Stomach (tissue), 19 donors: ENCODE measurements at places on chromosomes 12 and 14. TPM values are rescaled to one million over a fixed set of nuclear protein-coding genes. Genes with fewer than 3 reads are reported as not detected.

GRCh38 chr12:92566448-92567019 is 136.3 kb upstream of the PLEKHG7 start:
- no peaks in the 10 kb centered on the region for H3K36me3 ChIP-seq
- DNase-seq, result no peak
- no peaks in the 10 kb centered on the region for H3K27me3 ChIP-seq

GRCh38 chr14:88013750-88014349 is 8.9 kb downstream of the GPR65 start:
- H3K36me3 ChIP-seq, result no peaks in the 10 kb centered on the region
- H3K4me1 ChIP-seq, result no peaks in the 10 kb centered on the region
- no peak overlapping the region for H3K4me3 ChIP-seq
- DNase-seq, result peak; percentile 89

DNA sequence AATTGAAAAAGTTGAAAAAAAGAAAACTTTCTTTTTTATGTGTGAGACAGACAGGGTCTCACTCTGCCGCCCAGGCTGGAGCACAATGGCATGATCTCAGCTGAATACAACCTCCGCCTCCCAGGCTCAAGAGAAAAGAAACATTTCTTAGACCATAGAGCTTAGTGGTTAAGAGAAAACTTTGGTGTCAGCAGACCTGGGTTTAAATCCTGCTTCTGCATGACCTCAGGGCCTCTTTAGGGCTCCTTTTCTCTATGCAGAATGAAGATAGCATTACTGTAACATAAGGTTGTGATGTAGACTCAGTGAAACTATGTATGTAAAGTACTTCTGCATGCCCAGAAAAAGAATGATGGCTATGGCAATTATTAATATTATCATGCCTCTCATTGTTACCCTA is 104.7 kb upstream of the NUDT4 start:
- no peaks in the 10 kb centered on the region for H3K4me1 ChIP-seq
- no peaks in the 10 kb centered on the region for H3K36me3 ChIP-seq
- no peaks in the 10 kb centered on the region for H3K27me3 ChIP-seq

DNA sequence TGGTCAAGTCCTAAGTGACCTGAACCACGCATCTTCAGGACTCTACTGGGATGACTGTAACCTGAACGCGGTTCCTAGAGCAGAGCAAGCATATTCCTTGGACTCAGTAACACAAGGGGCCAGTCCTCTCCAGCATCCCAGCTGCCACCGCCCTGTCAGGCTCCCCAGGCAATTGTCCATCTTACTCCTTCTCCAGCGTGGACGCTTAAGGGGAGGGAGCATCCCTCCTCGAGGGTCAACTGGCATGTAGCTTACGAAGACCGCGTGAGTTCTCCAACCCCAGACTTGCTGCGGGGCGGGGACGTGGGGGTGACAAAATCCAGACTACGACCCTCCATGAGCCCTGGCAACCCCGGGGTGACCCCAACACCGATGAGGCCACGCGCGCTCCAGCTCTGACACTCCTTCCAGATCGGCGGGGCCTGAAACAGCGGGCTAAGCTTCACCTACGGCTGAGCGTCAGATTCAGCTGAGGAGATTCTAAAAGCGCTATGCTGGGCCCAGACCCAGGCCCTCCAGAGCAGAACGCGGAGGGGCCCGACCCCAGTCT is 846 bp upstream of the MTHFD1 start:
- H3K4me1 ChIP-seq, result peaks cover 15% of the 10 kb centered on the region
- H3K27me3 ChIP-seq, result no peaks in the 10 kb centered on the region
- peak overlapping the region; percentile 78 for H3K4me3 ChIP-seq
- no peak for DNase-seq
- H3K27ac ChIP-seq, result peak overlapping the region; percentile 92

- no peaks in the 10 kb centered on the region for H3K27me3 ChIP-seq
- no peak for DNase-seq
- H3K27ac ChIP-seq, result no peak overlapping the region
- H3K36me3 ChIP-seq, result peaks cover 56% of the 10 kb centered on the region
- no peaks in the 10 kb centered on the region for H3K4me1 ChIP-seq
These were observed 8.5 kb upstream of the AK7 start for GRCh38 chr14:96383445-96383844.

DNA sequence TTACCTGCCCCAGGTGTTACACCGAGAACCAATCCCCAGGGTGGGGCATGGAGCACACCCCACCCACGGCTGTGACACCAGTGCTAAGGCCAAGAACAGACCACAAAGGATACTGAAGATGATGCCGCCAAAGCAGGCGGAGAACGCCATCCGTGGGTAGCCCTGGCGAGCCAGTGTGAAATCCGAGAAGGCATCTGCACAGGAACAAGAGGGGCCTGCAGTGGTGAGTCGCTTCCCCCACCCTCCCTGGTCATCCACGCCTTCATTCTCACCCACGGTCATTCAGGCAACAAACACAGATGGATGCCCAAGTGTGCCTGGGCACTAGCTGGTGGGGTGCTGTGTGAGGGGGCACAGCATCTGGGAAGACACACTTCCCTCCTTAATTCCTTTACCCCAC is 28.5 kb downstream of the SLC8B1 start:
- no peak overlapping the region for H3K4me3 ChIP-seq
- no peaks in the 10 kb centered on the region for H3K27me3 ChIP-seq
- peaks cover 93% of the 10 kb centered on the region for H3K36me3 ChIP-seq
- no peak for DNase-seq
- no peaks in the 10 kb centered on the region for H3K4me1 ChIP-seq

GRCh38 chr14:102518063-102518648 is 8.6 kb upstream of the ANKRD9 start:
- H3K36me3 ChIP-seq, result no peaks in the 10 kb centered on the region
- no peak overlapping the region for H3K4me3 ChIP-seq
- peaks cover 17% of the 10 kb centered on the region for H3K4me1 ChIP-seq

GRCh38 chr12:40587421-40587820 is 104.8 kb upstream of the CNTN1 start:
- H3K36me3 ChIP-seq, result no peaks in the 10 kb centered on the region
- DNase-seq, result no peak

- H3K36me3 ChIP-seq, result no peaks in the 10 kb centered on the region
- H3K4me1 ChIP-seq, result no peaks in the 10 kb centered on the region
- no peak for DNase-seq
These were observed 140.5 kb upstream of the LHX5 start for GRCh38 chr12:113612076-113612728.

DNA sequence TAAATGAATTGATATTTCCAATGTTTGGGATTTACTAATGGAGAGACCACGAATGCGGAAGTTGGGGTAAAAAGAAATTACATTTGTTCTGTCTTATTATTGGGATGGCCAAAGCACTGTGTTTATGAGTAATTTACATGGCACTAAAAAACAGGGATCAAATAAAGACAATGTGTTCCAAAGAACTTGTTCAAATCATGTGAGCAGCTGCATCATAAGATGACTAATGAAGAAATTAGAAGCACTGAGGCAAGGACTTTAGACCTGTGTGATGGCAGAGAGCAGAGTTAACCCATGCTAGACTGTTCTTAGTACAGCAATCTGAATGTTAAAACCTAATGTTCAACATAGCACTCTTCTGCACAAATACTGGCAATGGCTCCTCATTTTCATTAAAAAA is 34.3 kb upstream of the DCN start:
- H3K27ac ChIP-seq, result no peak overlapping the region
- no peaks in the 10 kb centered on the region for H3K4me1 ChIP-seq
- H3K4me3 ChIP-seq, result no peak overlapping the region
- H3K36me3 ChIP-seq, result no peaks in the 10 kb centered on the region
- no peaks in the 10 kb centered on the region for H3K27me3 ChIP-seq

- no peaks in the 10 kb centered on the region for H3K36me3 ChIP-seq
- peak; percentile 85 for DNase-seq
These were observed 24.1 kb downstream of the CKAP4 start for GRCh38 chr12:106223485-106224354.

DNA sequence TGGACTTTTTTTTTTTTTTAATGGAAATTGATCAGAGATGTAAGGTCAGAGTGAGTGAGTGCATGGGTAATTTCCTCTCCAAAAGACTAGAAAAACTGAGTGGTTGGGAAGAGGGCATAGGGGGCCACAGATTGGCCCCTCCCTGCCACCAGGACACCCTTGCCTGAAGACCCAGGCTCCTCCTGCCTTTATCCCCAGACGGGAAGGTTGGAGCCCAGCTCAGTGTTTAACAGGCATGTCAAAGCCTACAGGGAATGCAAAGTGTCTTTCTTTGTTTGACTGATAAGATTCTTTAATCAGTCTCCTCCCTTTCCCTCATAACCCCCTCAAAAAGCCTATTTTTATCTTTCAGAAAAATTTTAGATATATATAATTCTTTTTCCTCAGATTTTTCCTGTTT is 50.3 kb downstream of the IRAK3 start:
- DNase-seq, result no peak
- no peak overlapping the region for H3K4me3 ChIP-seq
- no peaks in the 10 kb centered on the region for H3K27me3 ChIP-seq
- no peak overlapping the region for H3K27ac ChIP-seq

GRCh38 chr14:94646481-94646880 is 34.3 kb downstream of the SERPINA3 start:
- no peak overlapping the region for H3K27ac ChIP-seq
- H3K36me3 ChIP-seq, result no peaks in the 10 kb centered on the region
- H3K27me3 ChIP-seq, result no peaks in the 10 kb centered on the region
- DNase-seq, result no peak

GRCh38 chr12:46217541-46218321 is 51.1 kb downstream of the SLC38A1 start:
- peak; percentile 34 for DNase-seq
- H3K4me3 ChIP-seq, result no peak overlapping the region
- no peaks in the 10 kb centered on the region for H3K36me3 ChIP-seq

DNA sequence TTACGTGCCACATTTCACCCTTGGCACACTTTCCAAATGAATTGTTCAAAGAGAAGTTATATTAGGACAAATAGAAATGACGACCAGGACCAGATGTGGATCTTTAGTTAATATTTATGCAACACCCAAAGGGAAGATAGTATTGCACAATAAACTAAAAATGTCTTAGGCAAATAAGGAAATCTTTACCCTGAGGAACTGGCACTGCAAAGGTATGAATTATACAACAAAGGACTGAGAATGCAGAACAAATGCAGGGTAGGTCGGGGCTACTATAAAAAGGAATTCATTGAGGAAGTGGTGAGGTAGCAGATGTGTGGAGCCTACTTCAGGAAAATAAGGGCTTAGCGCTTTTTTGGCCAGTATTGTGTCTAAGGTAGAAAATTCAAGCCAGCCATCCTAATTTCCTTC is 3.9 kb upstream of the TMTC2 start:
- H3K27me3 ChIP-seq, result no peaks in the 10 kb centered on the region
- H3K36me3 ChIP-seq, result no peaks in the 10 kb centered on the region
- DNase-seq, result no peak
- H3K27ac ChIP-seq, result peak overlapping the region; percentile 64
- H3K4me1 ChIP-seq, result peaks cover 16% of the 10 kb centered on the region
- H3K4me3 ChIP-seq, result no peak overlapping the region

DNA sequence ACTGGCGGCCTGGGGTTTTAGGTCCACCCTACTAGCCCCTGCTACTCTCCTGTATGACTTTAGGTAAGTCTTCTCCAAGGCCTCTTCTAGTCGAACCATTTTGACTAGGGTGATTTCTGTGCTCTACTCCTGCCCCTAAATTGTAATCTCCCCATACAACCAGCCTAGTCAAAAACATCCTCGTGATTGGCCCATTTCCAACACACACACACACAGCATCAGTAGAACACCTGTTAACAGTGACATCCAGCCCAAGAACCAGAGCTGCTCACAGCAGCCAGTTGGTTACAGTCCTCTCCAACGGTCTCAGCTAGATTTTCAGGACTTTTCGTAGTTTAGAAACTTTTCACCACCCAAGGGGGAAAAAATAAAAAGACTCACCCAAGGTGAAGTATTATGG is 30.9 kb downstream of the NT5DC3 start:
- H3K27me3 ChIP-seq, result no peaks in the 10 kb centered on the region
- no peak for DNase-seq
- no peak overlapping the region for H3K4me3 ChIP-seq

DNA sequence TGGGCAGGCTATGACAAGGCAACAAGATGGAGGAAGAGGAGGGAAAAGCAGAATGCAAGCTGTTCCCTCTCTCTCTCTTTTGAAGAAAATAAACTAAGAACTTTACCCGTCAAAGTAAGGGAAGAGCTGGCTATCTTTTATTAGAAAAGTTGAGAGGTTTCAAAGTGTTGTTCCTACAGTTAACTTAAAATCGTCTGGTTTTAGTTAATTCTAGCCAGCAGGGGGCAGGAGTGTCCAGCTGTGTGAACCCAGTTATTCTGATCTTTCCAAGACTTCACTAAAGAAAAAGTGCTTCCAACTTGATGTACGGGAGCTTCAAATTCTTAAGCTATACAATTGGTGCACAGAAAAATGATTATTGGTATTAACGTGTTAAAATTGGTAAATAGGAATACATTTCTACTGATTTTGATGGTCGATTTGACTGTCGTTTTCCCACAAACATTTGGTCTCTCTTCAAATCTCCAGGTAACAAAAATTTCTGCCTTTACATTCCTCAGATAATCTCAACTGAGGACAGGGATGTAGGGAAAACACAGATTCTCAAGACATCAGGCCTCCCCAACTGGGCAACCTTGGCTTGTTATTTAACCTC is 28.4 kb upstream of the MON2 start:
- peaks cover 16% of the 10 kb centered on the region for H3K4me1 ChIP-seq
- peak; percentile 79 for DNase-seq
- H3K27me3 ChIP-seq, result no peaks in the 10 kb centered on the region
- no peaks in the 10 kb centered on the region for H3K36me3 ChIP-seq
- H3K4me3 ChIP-seq, result no peak overlapping the region

- no peak for DNase-seq
- H3K4me3 ChIP-seq, result peak overlapping the region; percentile 63
- peaks cover 30% of the 10 kb centered on the region for H3K4me1 ChIP-seq
These were observed 1.3 kb downstream of the RAD52 start for GRCh38 chr12:948238-948637.

GRCh38 chr12:78034025-78034424 is 203.3 kb downstream of the NAV3 start:
- no peaks in the 10 kb centered on the region for H3K27me3 ChIP-seq
- no peaks in the 10 kb centered on the region for H3K4me1 ChIP-seq
- DNase-seq, result no peak
- no peaks in the 10 kb centered on the region for H3K36me3 ChIP-seq
- no peak overlapping the region for H3K27ac ChIP-seq

- no peaks in the 10 kb centered on the region for H3K4me1 ChIP-seq
- no peaks in the 10 kb centered on the region for H3K27me3 ChIP-seq
- H3K36me3 ChIP-seq, result no peaks in the 10 kb centered on the region
- H3K27ac ChIP-seq, result no peak overlapping the region
- H3K4me3 ChIP-seq, result no peak overlapping the region
These were observed 193.1 kb upstream of the FLRT2 start for GRCh38 chr14:85336817-85337216.

The KRT85 gene
- not detected for total RNA-seq

The CIROP gene
- total RNA-seq, result not detected

The DNAJC22 gene
- total RNA-seq, result 54.7 TPM

The SLC39A9 gene
- 121 TPM for total RNA-seq

The ASB8 gene
- 7.0 TPM for total RNA-seq

The TAS2R7 gene
- total RNA-seq, result not detected

The AQP2 gene
- not detected for total RNA-seq

The ANKRD33 gene
- total RNA-seq, result not detected

The HAL gene
- total RNA-seq, result 85.8 TPM

The CCDC177 gene
- not detected for total RNA-seq

The RNASE7 gene
- not detected for total RNA-seq

The LPAR5 gene
- total RNA-seq, result 1.3 TPM

The LRRC10 gene
- total RNA-seq, result not detected

The LMO3 gene
- total RNA-seq, result 10.8 TPM

The CD9 gene
- 68.1 TPM for total RNA-seq

The ASIC1 gene
- total RNA-seq, result 0.45 TPM

The FAM181A gene
- total RNA-seq, result not detected

The LTBR gene
- 126 TPM for total RNA-seq
